ENCODE measurements at places on chromosomes 12 and 14.

DNA sequence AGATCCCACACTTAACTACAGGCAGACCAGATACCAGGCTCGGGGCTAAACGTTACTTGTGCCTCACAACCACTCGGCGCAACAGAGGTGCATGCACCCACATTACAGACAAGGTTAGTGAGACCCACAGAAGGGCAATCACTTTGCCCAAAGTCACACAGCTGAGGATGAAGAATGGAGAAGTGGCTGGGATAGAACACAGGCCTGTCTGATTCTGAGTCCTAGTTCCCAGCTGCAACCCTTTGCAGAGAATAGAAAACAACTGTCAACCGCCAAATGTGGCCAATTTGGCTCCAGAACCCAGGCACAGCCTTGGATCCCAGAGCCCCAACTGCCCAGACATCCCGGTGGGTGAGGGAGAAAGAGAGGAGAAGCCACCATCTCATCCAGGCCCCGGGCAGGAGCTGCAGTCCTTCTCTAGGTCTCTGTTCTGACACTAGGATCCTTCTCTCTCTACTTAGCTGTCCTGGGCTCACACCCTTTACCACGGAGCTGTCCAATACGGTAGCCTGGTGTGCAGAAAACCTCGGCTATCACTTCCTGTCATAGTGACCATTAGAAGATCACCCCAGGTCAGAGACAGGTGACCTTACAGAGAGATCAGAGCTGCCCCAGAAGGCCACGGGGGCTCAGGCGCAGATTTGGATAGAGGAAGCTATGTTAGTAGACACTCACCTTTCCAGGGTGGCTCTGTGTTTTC is 59.1 kb downstream of the FAM222A start:
- DNase-seq: no peak

- peak; percentile 46 for DNase-seq
These were observed 159.4 kb upstream of the TMTC2 start for GRCh38 chr12:82527165-82527780.

- peak; percentile 42 for DNase-seq
These were observed 116.8 kb upstream of the SLC38A4 start for GRCh38 chr12:46942579-46942978.

- no peak for DNase-seq
These were observed 1397.3 kb upstream of the TMEM132C start for GRCh38 chr12:126869644-126870043.

GRCh38 chr12:71426300-71427047 is 13.1 kb upstream of the LGR5 start:
- no peak for DNase-seq

- no peak for DNase-seq
These were observed 17.2 kb downstream of the PACS2 start for GRCh38 chr14:105331575-105332349.

All from kidney capillary endothelial cell (primary cell).